ENCODE measurements at places on chromosomes 5 and 9.

GRCh38 chr5:161256957-161257356, 289.6 kb downstream of the GABRB2 start:
- no peak for DNase-seq

GRCh38 chr5:54229041-54229780, 81.2 kb downstream of the ARL15 start:
- peak; percentile 71 for DNase-seq

- no peak for DNase-seq
Observed at GRCh38 chr5:10601246-10602030, 37.6 kb downstream of the ANKRD33B start.

- DNase-seq, result no peak
Observed at GRCh38 chr9:125601961-125602360, 105.0 kb downstream of the MAPKAP1 start.

DNA sequence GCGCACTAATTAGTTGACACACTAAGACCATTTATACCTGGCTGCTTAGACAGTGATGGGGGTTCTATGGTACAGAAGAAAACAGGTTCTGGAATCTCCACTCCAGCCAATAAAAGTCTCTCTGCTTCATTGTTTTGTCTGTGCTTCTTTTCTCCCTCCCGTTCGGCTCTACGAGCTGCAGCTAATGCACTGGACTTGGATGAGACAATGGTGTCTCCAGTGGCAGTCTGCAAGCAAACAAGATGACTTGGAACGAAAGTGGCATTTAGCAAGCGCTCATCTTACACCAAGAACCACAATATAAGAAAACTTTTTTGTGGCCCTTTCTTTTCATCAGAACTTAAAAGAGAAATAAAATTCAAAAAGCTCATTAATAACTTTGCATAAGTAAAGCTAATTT, 30.2 kb downstream of the GFM2 start:
- no peak for DNase-seq

- no peak for DNase-seq
Observed at GRCh38 chr9:126232461-126232860, 94.2 kb upstream of the MVB12B start.

DNA sequence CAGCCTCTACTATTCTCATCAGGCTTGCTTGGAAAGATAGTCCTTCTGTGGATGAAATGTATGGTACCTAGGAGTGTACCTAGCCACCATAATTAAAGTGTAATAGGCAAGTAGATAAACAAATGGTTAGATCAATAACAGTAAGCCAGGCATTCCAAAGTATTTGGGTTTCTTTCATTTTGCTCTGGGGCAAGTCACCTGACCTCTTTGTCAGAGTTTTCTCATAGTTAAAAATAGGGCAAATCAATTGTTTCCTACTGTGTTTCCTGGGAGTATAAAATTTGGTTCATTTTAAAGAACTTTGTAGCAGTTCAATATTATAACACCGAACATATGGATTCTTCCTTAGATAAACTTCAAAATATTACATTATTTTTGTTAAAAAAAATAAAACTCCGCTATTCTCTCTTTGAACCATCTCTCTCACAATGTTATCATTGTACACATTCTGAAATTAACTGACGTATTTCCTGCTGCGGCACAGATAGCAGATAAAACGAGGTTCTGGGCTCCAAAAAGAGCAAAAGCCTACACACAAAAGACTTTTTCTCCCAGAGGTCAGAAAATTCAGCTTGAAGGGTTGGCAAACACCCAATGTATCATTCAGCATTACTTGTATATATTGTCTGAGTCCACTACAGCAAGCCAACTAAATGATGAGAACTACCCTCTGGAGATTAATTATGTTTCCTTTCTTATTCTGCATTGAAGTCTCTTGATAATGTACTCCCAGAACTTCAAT, 267.9 kb downstream of the COX7C start:
- no peak for DNase-seq

DNA sequence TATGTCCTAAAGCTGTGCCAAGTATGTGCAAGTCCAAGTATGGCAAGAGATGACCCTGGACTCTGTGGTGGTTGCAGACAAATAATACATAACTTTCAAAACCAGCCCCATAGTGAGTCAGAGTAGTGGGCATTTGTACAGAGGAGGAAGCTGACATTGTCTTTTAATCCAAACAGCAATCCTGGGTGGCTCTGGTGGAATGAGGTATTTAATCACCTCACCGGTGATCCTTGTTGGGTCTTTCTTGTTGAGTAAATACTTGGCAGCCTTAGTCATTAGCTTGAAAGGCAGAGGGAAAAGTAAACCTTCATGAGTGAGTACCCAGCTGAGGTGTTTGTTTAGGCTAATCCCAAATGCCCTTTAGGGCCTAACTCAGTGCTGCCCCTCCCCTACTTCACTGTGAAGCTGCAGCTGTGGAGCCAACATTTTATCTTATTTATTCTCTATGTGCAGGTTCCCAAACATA, 148.7 kb upstream of the SLC12A2 start:
- DNase-seq, result no peak

- no peak for DNase-seq
Observed at GRCh38 chr5:102654559-102655349, 100.4 kb upstream of the PAM start.

DNA sequence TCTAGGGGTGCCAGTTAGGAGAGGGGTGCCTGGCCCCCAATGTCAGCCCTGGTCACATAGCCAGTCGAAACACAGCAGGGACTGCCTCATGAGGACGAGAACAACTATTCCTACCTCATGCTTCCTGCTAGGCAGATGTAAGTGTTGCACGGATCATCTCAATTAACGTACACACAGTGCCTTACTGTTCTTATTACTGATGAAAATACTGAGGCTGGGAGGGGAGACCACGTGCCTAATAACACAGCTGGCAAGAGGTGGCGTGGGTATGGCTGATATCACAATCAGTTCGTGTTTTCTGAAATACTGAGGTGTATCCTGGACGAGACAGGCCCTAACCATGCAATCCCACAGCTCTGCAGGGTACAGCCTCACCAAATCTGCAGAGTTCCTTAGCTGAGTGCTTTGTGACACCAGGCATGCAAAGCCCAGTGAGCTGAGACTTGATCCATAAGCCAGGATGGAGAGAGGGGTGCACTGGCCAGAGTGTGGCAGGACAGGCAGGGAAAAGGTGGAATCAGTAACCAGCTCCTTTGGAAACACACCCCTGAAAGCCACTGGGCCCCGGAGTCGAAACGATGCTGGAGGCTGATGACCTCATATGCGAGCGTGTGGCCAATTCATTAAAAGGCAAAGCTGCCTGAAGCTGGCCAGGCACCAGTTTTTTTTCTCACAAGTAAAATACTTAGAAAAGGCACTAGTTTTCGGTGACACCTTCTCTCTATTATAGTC, 63.9 kb downstream of the PRRT1B start:
- DNase-seq, result no peak

- no peak for DNase-seq
Observed at GRCh38 chr5:28708472-28708871, 1670.1 kb upstream of the CDH9 start.

GRCh38 chr5:159975462-159976019, 33.4 kb upstream of the TTC1 start:
- no peak for DNase-seq

DNA sequence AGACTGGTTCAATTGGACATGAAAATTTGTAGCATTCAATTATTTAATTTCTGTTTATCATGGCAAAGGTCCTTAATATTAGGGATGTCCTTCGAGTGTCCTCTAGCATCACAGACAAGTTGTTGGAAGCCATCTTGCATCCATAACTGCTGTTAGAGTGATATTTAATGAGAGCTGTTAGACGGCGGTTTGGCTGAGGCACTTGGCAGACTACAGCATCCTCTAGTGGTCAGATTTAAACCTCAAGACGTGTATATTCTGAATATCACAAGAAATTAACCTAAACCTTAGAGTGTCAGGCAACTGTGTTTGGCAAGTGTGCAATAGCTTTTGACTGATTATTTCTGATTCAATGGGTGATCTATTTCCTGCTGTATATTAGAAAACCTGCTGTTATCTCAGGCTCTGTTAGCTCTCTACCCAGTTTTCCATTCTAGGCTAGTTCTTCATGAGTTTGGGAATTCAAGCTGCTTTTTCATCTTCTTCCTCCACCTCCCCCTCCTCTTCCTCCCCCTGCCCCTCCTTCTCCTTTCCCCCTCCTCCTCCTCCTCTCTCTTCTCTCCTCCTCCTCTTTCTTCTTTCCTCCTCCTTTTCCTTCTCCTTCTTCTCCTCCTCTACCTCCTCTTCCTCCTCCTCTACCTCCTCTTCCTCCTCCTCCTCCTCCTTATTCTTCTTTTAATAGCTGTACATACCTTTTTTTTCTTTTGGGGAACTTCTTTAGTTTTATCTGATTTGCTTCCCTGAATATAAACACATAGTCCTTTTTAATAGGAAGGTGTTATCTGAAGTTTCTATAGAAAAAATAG, 8.6 kb downstream of the SPINK1 start:
- DNase-seq, result peak; percentile 13

DNA sequence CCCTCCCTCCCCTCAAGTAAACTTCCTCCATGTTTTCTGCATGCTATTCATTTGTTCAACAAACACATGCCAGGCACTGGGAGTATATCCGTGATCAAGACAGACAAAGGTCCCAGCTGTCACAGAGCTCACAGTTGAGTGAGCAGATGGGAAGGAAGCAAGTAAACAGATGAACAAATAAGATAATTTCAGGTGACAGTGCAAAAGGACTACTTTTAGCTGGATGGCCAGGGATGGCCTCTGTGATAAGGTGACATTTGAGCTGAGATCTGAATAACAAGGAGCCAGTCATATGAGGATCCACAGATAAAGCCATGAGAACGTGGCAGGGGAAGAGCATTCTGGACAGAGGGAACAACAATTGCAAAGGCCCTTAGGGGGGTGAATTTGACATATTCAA, 121.7 kb upstream of the RAD23B start:
- DNase-seq, result no peak

DNA sequence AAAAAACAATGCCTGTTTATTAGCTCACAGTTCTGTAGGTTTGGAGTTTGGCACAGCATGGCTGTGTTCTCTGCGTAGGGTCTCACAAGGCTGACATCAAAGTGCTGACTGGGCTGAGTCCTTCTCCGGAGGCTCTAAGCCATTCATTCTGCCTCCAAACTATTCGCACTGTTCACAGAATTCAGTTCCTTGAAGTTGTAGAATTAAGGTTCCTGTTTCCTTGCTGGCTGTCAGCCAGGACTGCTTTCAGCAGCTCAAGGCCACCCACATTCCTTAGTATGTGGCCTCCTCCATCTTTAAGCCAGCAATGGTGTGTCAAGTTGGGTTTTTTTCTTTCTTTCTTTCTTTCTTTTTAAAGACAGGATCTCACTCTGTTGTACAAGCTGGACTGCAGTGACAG, 161.9 kb downstream of the CDH6 start:
- DNase-seq, result no peak

- no peak for DNase-seq
Observed at GRCh38 chr9:93245437-93245970, 61.6 kb downstream of the WNK2 start.

DNA sequence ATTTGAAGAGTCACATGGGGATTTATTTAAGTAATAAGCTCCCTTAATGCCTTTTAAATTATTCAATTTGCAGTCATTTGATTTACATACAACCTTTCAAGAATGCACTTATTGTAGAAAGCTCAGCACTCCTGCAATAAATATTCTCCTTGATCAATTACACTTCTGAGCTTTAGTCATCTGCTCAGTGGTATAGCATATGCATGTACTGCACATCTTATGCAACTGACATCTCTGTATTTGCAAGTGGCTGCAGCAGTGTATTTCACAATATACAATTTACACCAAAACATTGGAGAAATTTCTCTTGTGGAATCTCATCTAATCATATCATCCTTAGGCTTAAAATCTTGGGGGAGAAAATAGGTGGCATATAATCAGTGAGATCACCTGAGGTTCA, 325.7 kb downstream of the SLF1 start:
- DNase-seq, result no peak

DNA sequence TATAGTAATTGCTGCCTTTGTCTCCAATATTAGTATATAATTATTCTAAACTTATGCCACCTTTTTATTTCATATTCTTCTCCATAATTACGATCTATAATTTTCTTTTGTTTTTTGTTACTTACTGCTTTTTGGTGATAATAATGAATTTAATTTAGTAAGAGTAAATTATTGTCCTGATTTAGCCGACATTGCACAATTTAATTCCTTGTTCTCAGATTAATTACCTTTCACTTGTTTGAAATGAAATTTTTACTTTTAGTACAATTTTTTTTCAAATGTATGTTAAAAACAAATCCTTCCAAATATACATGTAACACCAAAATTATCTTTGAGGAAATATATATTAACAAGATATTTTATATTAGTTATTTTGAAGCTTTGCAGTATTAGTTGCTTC, 163.3 kb downstream of the GIN1 start:
- DNase-seq, result no peak

- DNase-seq, result no peak
Observed at GRCh38 chr9:21205204-21205603, 1.7 kb downstream of the IFNA10 start.

DNA sequence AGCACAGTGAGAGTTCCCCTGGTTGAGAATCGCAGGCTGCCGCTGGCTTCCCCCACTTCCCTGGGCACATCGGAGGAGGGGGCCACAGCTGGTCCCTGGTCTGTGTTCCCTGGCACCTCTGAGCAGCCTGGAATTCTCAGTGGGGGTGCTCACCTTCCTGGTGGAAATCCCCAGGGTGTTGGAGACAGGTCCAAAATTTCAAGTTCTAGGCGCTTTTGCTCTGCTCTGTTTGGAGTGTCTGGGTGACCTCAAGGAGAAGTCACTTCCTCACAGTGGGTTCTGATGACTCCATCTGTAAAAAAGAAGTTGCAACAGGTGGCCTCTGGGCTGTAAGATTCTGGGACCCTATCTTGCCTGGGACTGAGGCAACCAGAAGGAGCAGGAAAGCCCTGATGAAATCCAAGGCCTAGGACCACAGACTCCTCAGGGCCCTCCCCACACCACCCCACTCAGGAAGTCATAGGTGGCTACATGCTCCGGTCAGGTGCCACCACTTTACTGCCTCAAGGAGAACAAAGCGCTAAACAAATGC, at the start of gene TRAF1:
TRAF1 (minus strand) TSS at position 400 of the 532 bp plus-strand sequence. CDS start 721 bp downstream, outside the sequence.
- DNase-seq, result no peak

DNA sequence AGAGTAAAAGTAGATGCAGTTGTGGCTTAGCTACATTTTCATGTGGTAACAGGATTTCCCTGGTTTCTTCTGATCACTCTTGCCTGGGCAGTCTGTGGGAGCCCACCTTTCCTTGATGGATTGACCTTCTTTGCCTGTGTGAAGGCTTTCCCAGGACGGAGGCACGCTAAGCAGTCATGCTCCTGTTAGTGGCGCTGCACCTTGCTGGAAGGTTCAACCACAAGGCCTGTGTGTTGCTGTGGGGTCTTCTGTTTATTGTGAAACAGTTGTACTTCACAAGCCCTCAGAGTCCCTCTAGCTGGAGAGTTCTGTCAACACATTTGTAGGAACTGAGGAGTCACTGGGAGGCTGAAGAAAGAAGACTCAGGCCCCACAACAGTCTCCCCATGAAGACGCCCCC, 402.0 kb downstream of the IRX1 start:
- DNase-seq, result no peak

- DNase-seq, result peak; percentile 82
Observed at GRCh38 chr5:157651623-157652376, 438 bp downstream of the SOX30 start.

All from activated CD4-positive, alpha-beta T cell treated with anti-CD3 and anti-CD28 coated beads, Interleukin-2, amount 50 U/mL, for 4 hours (primary cell).